Stimulated activated CD8-positive, alpha-beta memory T cell treated with anti-CD3 and anti-CD28 coated beads, Interleukin-2, amount 100 ng/mL, for 48 hours (primary cell): ENCODE measurements at places on chromosomes 6 and 20.
A peak's percentile ranks its signal among the peaks of the same experiment; 100 is the strongest.

GRCh38 chr6:122996794-122997505, 915 bp downstream of the CLVS2 start:
- no peak for DNase-seq

GRCh38 chr6:156068881-156069280, 613.2 kb upstream of the NOX3 start:
- DNase-seq = no peak

- DNase-seq = no peak
Measured at GRCh38 chr6:1485678-1486077, 96.3 kb downstream of the FOXF2 start.

DNA sequence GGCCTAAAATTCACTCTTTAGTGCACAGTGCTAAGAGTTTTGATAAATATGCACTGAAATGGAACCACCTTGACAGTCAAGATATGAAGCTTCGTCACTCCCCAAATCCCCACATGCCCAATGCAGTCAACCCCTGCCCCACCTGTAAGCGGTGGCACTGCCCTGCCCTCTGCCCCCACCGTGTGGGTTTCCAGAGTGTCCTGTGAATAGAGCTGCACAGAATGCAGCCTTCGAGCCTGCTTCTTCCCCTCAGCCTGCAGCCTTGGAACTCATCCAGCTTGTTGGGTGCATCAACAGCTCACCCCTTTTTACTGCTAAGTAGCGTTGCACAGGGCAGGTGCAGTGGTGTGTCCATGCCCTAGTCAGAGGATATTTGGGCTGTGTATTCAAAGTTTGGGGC, 216.3 kb downstream of the SYNDIG1 start:
- DNase-seq = no peak

GRCh38 chr20:760751-761417, 7.4 kb downstream of the SLC52A3 start:
- DNase-seq = peak; percentile 23

GRCh38 chr6:34970957-34971356, 81.9 kb downstream of the ANKS1A start:
- DNase-seq = no peak

GRCh38 chr20:15900443-15900842, 672.8 kb downstream of the KIF16B start:
- no peak for DNase-seq

GRCh38 chr6:146914489-146915483, 289.4 kb upstream of the STXBP5 start:
- no peak for DNase-seq

GRCh38 chr6:168221497-168222079, 98.0 kb downstream of the DACT2 start:
- no peak for DNase-seq

- no peak for DNase-seq
Measured at GRCh38 chr6:88492241-88492640, 326.1 kb upstream of the CNR1 start.

- no peak for DNase-seq
Measured at GRCh38 chr6:107655245-107655644, 165.3 kb downstream of the SOBP start.

GRCh38 chr6:142400495-142400894, 98.7 kb downstream of the ADGRG6 start:
- DNase-seq = no peak

GRCh38 chr6:13874191-13874549, 50.6 kb upstream of the RNF182 start:
- no peak for DNase-seq

DNA sequence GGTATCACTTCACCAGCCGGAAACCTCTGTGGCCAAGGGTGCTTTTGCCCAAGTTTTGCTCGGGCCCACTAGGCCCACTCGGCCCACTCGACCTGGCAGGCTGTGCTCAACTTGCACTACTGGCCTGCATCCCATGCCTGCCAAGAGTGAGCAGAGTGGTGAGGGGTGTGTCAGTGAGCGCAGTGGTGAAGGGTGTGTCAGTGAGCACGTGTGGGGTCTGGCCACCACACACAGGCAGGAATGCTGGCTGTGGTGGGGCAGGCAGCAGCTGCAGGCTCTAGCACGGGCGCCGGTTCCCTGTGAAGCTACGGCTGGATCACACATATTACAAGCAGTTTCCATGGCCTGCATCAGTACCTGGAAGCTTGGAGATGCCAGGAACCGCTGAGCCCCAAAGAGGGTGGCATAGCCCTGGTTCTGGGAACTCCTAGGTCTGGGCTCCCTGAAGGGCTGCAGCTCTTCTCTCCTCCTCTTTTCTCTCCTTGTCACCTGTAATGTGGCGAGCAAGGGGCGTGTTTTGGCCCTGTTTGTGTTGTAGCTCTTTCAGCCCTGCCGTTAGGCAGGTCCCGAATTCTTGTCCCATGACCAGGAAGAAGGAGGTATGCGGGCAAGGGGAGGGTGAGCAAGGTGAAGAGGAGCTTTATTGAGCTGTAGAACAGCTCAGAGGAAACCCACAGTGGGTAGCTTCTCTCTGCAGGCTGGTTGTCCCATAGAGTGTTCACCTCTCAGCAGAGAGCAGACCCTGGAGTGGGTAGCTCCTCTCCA, 51.0 kb upstream of the CLDN20 start:
- no peak for DNase-seq

DNA sequence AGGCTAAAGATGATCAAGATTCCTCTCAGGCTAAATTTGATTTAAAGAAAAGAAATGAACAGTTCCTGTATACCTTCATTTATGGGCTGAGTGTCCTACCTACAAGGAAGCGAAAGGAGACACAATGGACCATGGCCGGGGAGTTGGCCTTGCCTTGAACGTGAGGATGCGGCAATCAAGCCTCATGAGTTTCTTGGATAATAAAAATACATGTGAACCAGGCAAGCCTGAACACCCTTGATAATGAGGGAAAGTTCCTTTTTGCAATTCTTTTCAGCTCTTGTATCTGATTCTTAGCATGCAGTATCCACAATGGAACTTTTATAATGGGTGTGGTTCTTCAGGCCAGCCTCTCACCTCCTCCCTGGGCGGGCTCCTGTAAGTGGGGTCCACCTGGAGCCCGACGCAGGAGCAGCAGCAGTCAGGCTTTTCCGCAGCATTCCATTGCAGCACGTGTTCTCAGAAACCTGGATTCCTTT, 83.8 kb downstream of the RNASET2 start:
- DNase-seq = no peak

GRCh38 chr20:4036351-4036750, 21.0 kb upstream of the RNF24 start:
- DNase-seq = no peak

- DNase-seq = no peak
Measured at GRCh38 chr20:59378396-59378795, 78.0 kb downstream of the EDN3 start.

DNA sequence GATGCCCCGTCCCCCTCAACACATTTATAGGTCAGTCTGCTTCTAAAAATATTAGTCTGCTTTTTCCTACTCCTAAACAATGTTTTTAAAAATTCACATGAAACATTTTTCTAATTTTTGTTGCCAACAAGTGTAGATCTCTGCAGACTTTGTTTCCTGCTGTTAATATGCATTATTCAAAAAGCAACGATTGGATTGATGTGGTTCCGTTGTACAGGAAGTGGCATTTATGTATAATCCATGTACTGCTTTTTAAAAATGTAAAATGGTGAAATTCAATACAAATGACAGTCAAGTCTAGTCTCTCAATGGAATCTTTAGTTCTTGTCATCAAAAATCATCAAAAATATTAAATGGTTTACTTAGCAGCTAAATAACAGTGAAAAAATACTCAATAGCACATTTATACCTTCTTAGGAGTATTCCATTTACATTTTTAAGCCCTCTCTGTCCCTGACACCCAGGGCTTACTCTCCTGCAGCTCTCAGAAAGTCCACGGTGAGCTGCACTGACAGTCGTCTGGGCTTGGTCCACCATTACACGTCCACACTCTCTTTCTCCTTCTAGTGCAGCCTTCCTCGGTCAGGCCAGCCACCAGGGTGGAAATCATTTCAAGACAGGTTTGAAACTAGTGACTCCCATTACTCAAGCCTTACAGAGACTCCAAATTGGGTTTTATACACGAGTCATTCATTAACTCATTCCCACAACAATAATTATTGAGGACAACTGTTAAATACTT, 211.5 kb downstream of the TMEM200A start:
- DNase-seq = no peak

- DNase-seq = no peak
Measured at GRCh38 chr6:26088344-26088743, 1.1 kb downstream of the HFE start.

- DNase-seq = no peak
Measured at GRCh38 chr20:21104466-21104761, 1.7 kb downstream of the LINC00237 start.

- DNase-seq = no peak
Measured at GRCh38 chr6:39733704-39734103, 8.5 kb upstream of the KIF6 start.

GRCh38 chr6:39088331-39088730, 26.7 kb downstream of the SAYSD1 start:
- DNase-seq = no peak

DNA sequence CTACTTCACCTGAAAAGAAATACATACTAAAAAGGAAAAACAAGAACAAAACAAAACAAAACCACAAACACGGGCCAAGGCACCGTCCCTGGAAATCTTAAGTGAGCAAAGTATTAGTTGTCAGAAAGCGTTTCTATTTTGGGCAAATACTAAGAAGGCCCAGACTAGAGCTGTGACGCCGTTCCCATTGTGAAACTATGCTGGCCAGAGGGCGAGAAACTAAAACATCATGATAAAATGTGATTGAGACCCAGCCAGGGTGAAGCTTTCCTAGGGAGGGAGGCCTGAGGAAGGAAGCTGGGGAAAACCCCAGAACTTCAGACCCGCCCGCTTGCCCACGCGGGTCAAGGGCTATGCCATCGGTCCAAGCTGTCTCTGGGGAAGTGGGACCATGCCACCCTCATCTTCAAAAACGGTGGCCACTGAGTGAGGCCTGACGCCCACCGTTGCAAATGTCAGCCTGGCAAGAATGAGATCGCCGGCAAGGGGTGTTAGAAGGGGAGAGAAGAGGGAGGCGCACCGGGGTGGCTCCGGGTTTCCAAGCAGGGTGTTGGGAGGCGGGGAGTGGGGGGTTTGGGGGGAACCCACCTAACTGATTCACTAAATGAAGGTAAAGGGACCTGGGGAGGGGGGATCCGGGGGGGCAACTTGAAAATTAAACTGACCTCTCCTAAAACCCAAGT, 1950.9 kb upstream of the DEFB115 start:
- DNase-seq = no peak

DNA sequence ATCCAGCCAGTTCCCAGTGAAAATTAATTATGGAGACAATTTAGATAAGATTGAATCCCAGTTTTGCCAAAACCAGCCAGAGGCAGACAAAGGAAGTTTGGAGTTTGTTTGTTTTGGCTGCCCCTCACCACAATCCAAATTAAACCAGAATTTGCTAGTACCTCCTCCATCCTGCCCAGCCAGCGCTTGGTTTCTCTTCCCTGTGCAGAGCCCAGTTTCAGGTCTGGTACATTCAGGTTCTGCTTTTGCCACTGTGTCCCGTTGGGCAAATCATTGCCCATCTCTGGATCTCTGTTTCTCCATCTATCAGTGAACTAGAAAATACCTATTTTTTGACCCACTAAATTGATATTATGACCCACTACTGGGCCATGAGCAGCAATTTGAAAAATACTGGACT, 26.4 kb downstream of the FOXP4 start:
- no peak for DNase-seq

GRCh38 chr6:125766641-125767040, 17.2 kb downstream of the HEY2 start:
- DNase-seq = no peak

- DNase-seq = no peak
Measured at GRCh38 chr20:57480444-57481160, 44.3 kb downstream of the CTCFL start.

DNA sequence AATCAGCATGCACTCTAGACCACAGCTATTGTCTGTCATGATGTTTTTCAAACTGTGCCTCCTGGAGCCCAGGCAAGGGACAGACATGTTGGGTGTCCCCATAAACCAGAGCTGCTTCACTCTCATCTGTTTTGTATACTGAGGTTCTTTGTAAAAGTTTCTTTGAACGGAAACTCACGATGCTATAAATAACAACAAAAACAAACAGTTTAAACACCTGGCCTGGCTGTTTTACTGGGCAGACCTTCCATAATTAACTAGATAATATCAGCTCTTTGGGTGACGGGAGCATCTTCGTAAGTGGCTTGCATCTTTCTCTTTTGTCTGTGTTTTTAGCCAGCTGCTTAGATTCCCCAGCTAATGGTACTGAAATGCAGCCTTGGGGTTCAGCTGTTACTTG, 190.3 kb downstream of the ZDHHC14 start:
- no peak for DNase-seq

- DNase-seq = no peak
Measured at GRCh38 chr6:14239097-14239496, 121.5 kb downstream of the CD83 start.

DNA sequence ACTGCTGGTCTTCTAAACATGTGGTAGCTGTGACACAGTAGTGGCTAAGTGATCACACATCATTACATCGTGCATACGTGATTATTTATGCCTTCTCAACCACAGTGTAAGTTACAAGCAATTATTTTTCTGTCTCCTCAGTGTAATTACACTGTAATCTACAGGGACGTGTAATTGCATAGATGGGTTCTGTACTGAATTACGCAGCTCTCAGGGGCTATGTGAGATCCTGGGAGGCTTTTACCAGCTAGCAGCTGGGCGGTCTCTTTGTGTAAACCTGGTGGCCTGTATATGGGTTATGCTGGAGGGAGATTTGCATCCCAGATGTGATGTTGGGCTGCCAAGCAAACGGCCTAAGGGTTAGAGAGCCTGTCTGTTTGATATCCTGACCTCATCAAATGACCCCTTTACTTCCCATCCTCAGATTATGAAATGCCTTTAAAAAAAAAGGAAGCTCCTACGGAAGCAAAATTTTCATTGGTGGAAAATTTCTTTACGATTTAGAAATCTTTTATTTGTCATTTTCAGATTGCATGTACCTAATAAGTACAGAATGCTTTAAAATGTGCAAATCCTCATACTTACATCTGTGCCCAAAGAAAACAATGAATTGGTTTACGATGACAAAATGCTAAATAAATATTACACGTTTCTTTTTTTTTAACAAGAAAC, 402.8 kb upstream of the JAG1 start:
- no peak for DNase-seq

DNA sequence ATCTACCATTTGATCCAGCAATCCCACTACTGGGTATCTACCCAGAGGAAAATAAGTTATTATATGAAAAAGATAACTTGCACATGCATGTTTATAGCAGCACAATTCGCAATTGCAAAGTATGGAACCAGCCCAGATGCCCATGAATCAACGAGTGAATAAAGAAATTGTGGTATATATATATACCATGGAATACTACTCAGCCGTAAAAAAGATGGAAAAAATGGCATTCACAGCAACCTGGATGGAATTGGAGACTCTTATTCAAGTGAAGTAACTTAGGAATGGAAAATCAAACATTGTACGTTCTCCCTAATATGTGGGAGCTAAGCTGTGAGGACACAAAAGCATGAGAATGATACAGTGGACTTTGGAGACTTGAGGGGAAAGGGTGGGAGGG, 100.0 kb upstream of the ADGRF4 start:
- no peak for DNase-seq

- no peak for DNase-seq
Measured at GRCh38 chr20:48789185-48789668, 38.6 kb downstream of the PREX1 start.
